HEK293T (cell line): ENCODE measurements at places on chromosomes 1 and 21.

GRCh38 chr1:65339866-65340468 is 30.6 kb downstream of the DNAJC6 start:
- DNase-seq = no peak

DNA sequence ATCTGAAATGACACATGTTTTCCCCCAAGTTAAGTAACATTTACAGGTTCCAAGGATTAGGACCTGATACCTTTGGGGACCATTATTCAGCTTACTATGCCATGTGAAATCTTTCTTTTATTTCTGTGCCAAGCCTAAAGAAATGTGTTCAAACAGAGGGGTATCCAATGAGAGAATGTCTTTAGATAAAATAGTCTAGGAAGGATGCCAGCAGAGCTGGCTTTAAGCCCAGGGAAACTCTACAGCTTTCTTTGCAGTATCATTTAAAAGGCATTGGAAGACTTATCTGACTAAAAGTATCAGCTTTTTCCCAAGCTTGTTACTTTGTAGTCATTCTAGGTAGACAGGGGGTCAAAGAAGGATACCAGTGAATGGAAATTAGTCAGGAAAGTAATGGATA is 860.4 kb downstream of the PLA2G4A start:
- DNase-seq = no peak

DNA sequence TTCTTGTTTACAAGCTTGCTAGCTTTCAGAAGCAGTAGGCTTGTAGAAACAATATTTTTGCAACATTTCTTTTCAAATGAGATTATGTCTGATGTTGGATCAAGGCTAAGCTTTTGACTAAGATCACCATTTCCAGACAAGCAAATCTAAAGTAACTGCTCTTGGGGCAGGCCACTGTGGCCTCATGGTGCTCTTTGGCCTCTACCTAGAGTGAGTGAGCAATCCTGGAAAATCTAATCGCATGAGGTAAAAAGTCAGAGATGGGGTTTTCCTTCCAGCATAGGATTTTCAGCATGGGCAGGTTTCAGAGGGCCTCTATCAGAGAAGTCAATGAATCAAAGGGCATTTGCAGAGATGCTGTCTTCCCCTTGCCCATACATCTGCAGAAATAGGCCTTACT is 331.9 kb downstream of the OMA1 start:
- DNase-seq = no peak

- no peak for DNase-seq
Observed at GRCh38 chr21:35113064-35113463, 64.0 kb upstream of the RUNX1 start.

- DNase-seq = no peak
Observed at GRCh38 chr1:39566441-39567137, 10.0 kb downstream of the PABPC4 start.

GRCh38 chr1:26277719-26278118 is 2.2 kb upstream of the SH3BGRL3 start:
- DNase-seq = no peak

DNA sequence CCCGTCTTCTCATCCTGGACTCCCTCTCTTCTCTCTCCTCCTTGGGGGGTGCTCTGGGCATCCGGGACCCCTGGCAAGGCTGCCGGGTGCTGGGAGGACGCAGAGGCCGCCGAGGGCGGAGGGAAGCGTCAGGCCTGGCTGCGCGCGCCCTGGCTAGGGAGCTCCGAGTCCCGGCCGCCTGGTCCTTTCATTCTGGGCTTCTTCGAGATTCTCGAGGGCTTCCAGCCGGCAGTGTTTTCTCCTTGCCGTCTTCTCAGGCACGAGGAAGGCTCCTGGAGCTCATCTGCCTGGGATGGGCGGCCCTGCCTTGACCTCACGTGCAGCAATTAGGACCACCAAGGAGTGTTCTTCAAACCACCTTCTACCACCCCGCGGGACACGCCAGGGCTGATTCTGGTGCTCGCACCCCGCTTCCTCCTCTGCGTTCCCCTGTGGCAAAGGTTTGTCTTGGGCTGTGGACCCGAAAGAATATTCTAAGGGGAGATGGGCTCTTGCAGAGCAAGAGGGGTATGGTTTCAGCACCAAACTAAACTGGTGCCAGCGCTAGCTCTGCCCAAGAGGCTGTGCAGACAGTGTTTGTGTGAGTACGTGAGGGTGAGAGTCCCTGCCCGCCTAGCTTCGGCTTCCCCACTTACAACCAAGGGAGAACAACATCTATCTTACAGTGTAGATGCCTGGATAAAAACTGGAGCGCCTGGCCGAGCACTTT is 36.5 kb downstream of the PIK3CD start:
- DNase-seq = peak; percentile 27

DNA sequence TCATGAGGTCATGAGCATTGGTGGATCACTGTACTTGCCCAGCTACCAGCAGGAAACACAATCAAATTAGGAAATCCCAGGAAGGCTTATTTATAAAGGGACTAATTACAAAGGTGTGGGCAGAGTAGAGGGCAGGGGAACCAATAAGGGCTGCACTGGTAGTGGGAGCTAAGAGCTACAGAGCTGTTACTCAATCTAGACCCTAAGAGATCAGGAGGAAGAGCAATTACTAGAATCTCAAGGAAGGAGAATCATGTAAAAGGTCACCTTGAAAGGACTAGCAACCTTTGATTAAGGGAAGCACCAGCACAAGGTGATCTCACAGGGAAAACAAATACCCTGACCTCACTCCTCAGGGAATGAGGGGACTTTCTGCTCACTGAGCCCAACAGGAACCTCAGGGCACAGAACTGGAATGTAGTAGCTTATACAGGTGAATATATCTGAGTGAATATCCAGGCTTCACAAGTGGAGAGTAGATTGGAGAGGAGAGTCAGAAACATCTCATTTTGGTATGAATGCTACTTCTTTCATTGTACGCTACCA is 66.8 kb downstream of the SAMSN1 start:
- no peak for DNase-seq
